ENCODE measurements at places on chromosomes 1 and 21. TPM values are rescaled to one million over a fixed set of nuclear protein-coding genes. Genes with fewer than 3 reads are reported as not detected.

Gene TAF1A
- 22.8 TPM for total RNA-seq

Gene OR2T29
- total RNA-seq: not detected

Gene ATP1A1
- total RNA-seq: 289 TPM

Gene C1QB
- not detected for total RNA-seq

Gene OR2L13
- total RNA-seq: not detected

Gene CD247
- 157 TPM for total RNA-seq

Gene LENEP
- not detected for total RNA-seq

Gene SPATA1
- total RNA-seq: 0.71 TPM

Gene NUP210L
- 0.04 TPM for total RNA-seq

Gene TSPEAR
- not detected for total RNA-seq

Gene TMOD4
- 0.78 TPM for total RNA-seq

Gene IL12RB2
- 48.3 TPM for total RNA-seq

Gene DNAH14
- 0.65 TPM for total RNA-seq

Gene BARHL2
- not detected for total RNA-seq

Gene NR1I3
- not detected for total RNA-seq

Gene PLCH2
- 0.80 TPM for total RNA-seq

Gene PDIK1L
- total RNA-seq: 15.4 TPM

Gene FMO3
- total RNA-seq: not detected

Gene LAMC2
- not detected for total RNA-seq

Gene LRRC38
- total RNA-seq: not detected

Gene TSACC
- not detected for total RNA-seq

Gene YY1AP1
- total RNA-seq: 52.0 TPM

Gene MFAP2
- not detected for total RNA-seq

Gene SPRR2A
- not detected for total RNA-seq

Gene DMBX1
- total RNA-seq: not detected

Gene OR14A2
- not detected for total RNA-seq

Gene CRTC2
- total RNA-seq: 66.9 TPM

Gene RAB29
- total RNA-seq: 34.1 TPM

Gene CLEC20A
- total RNA-seq: not detected

Gene RGS13
- not detected for total RNA-seq

Gene NBPF6
- not detected for total RNA-seq

Gene NENF
- 41.5 TPM for total RNA-seq

Gene HECTD3
- 29.9 TPM for total RNA-seq

Gene KLHL17
- total RNA-seq: 33.6 TPM

Gene CELA3B
- not detected for total RNA-seq

Gene DIO1
- total RNA-seq: not detected

Gene NTMT2
- not detected for total RNA-seq

Gene ADAMTS4
- 0.69 TPM for total RNA-seq

Gene GSTM4
- 1.4 TPM for total RNA-seq

Gene GLIS1
- not detected for total RNA-seq

Gene CAPN8
- not detected for total RNA-seq

Gene UBL4B
- total RNA-seq: not detected

Gene RGS2
- 6.2 TPM for total RNA-seq

Gene ANGPTL1
- total RNA-seq: not detected

Gene CSRP1
- total RNA-seq: 69.3 TPM

Measured in activated CD8-positive, alpha-beta memory T cell treated with anti-CD3 and anti-CD28 coated beads for 36 hours (primary cell).